ENCODE measurements at places on chromosomes 2 and 18. TPM values are rescaled to one million over a fixed set of nuclear protein-coding genes. Genes with fewer than 3 reads are reported as not detected.

DNA sequence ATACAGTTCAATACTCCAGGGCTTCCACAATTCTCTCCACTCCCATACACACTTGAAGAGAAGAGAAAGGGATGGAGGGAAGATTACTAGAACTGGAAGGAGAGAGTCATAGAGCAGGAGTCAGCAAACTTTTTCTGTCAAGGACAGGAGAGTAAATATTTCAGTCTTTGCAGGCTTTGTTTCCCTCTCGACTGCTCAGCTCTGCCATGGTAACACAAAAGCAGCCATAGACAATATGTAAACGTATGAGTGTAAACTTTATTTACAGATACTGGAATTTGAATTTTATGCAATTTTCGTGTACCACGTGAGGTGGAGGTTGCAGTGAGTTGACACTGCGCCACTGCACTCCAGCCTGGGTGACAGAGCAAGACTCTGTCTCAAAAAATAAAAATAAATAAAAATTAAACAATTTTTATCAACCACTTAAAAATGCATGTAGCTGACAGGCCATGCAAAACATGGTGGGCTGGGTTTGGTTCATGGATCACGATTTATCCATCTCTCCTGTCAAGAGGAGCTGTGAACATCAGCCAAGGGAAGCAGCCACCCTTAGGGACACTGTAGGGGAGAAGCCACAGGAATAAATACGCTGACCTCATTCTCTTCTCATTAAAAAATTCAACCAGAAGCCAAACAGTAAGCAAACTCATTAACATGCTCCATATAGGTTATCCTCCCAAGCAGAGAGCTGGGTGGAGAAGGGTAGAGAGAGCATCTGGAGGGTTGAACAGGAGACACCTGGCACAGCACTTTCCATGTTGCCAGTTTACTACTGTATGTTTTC lies 266.4 kb upstream of the FN1 start:
- no peaks in the 10 kb centered on the region for H3K36me3 ChIP-seq
- H3K27ac ChIP-seq: no peak overlapping the region
- no peak overlapping the region for H3K4me3 ChIP-seq
- no peaks in the 10 kb centered on the region for H3K4me1 ChIP-seq
- H3K27me3 ChIP-seq: no peaks in the 10 kb centered on the region

GRCh38 chr2:180573951-180574350 lies 406.5 kb upstream of the UBE2E3 start:
- no peak for DNase-seq
- H3K4me3 ChIP-seq: no peak overlapping the region
- no peaks in the 10 kb centered on the region for H3K36me3 ChIP-seq
- no peaks in the 10 kb centered on the region for H3K4me1 ChIP-seq
- H3K27me3 ChIP-seq: peaks cover 1% of the 10 kb centered on the region

DNA sequence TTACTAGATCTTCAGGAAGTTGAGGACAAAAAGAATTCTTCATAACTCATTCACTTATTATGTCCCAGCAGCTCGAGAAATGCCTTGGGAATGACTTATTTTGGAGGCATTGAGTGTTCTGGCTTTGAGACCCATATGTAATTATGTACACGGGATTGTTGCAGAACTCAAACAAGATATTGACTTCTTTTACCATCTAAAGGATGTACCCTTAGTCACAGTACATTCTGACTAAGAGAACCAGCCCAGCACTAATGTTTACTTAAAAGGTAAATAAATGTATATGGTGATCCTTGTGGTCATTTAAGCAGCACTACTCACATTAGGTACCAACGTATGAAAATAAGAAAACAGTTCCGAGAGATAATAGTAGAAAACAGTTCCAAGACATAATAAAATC lies 268.9 kb downstream of the ADCYAP1 start:
- no peak overlapping the region for H3K4me3 ChIP-seq
- no peaks in the 10 kb centered on the region for H3K27me3 ChIP-seq
- no peak overlapping the region for H3K27ac ChIP-seq
- no peak for DNase-seq
- H3K36me3 ChIP-seq: no peaks in the 10 kb centered on the region

Gene ALLC
- not detected for total RNA-seq

DNA sequence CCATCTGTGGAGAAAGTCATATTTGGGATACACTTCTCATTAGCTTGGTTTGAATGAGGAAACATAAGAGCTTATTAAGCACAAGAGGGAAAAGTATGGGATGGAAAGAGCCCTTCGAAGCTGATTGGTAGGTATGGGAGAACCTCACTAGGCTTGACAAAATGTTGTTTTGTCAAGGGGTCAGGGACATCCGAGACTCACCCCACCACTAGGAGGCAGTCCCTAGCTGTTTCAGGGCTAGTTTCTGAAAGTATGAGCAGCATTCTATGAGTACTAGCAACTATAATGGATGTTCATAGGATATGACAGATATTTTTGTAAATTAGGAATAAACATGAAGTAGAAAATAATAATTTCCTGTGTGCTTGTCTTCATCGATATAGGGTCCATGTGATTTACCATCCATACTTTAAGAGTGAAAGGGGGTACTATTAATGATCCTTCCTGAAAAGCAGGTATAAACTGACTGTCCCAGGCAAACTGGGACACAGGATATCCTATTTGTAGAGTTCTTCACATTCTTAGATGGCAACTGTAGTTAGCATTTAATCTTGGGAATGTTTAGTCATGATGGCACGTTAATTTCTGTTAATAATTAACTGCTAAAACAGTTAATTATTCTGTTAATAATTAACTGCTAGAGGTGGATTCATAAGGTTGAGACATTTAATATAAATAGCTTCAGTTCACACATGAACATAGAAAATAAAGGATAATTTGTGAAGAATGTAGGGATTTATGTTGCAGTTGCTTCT lies 28.4 kb downstream of the OTX1 start:
- H3K4me1 ChIP-seq: peaks cover 5% of the 10 kb centered on the region
- no peak for DNase-seq
- no peak overlapping the region for H3K4me3 ChIP-seq
- no peaks in the 10 kb centered on the region for H3K36me3 ChIP-seq
- H3K27ac ChIP-seq: no peak overlapping the region
